Thyroid gland (tissue), 4 donors: ENCODE measurements at places on chromosomes 1 and 21.

GRCh38 chr1:100188617-100189016, 10.6 kb upstream of the LRRC39 start:
- peak; percentile 74 for DNase-seq

DNA sequence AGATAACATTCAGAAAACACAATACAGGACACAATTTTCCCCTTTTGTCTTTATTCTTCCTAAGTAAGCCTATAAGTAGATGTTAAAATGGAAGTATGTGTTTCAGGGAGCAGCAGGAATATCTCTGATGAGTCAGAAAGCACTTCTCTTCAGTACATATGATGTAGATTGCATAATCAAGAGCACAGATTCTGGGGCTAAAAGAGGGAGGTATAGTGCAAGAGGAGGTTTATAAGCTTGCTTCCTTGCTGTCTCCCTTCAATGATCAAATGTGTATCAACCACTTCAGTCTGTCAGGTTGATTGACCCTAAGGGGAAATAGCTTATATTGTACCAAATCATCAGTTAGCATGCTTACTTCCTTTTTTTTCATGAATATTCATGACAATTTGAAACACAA, 822.8 kb downstream of the BRINP3 start:
- no peak for DNase-seq

DNA sequence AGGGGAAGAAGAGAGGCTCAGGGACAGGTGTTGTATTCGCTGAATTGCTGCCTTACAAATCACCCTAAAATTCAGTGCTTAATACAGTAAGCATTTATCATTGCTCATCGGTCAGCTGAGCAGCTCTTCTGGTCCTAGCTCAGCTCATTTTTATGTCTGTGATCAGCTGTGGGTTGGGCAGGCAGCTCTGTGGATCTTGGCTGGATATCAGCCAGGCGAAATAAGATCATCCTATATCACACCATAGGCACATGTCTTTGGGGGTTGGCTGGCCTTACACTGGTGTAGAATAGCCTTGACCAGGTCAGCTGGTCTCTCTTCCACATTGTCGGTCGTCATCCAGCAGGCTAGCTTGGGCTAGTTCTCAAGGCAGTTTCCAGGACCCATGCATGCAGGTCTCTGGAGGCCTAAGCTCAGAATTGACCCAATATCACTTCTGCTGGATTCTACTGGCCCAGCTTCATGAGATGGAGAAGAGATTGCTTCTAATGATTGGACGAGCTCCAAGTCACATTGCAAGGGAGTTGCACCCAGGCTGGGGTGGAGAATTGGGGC, 448.6 kb downstream of the KIF26B start:
- DNase-seq: no peak

DNA sequence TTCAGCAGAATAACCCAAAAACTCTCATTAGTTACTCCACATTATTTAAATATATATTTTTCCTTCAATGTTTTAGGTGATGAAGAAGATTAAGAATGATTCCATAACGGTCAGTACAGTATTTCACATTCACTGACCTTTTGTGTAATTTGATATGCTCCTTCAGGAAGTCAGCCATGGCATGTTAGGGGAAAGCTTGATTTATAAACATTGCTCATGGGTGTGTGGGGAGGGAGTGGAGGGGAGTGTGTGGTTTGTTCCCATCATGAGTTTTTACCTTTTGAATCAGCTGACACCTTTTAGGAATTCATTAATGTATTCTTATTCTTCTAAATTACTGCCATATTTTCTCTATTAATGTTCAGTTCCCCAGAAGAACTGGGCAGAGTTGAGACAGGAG, 240.2 kb downstream of the ATG4C start:
- DNase-seq: no peak

- no peak for DNase-seq
These were observed 9.1 kb upstream of the EXO1 start for GRCh38 chr1:241838897-241839296.

- no peak for DNase-seq
These were observed 56.6 kb downstream of the FGGY start for GRCh38 chr1:59353453-59353852.

DNA sequence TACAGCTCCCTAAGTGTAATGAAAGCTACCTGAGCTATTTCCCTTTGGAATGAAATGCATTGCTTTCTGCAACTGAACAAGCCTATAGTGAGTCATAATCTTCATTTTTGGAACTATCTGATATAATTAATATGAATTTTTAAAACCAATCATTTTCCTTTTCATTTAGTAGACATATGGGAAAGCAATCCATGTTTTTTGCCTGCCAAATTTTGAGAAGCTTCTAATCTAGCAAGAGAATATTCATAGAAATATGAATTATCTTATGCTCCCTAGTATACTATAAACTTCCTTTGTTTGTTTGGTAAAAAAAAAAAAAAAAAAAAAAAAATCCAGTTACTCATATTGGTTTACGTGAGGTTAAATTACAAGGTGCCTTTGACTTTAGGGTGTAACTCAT, 68.3 kb downstream of the PLPPR4 start:
- DNase-seq: no peak

GRCh38 chr1:155241069-155241679, 14.1 kb downstream of the ENTREP3 start:
- peak; percentile 71 for DNase-seq

- no peak for DNase-seq
These were observed 157.4 kb upstream of the L1TD1 start for GRCh38 chr1:62037274-62037673.

DNA sequence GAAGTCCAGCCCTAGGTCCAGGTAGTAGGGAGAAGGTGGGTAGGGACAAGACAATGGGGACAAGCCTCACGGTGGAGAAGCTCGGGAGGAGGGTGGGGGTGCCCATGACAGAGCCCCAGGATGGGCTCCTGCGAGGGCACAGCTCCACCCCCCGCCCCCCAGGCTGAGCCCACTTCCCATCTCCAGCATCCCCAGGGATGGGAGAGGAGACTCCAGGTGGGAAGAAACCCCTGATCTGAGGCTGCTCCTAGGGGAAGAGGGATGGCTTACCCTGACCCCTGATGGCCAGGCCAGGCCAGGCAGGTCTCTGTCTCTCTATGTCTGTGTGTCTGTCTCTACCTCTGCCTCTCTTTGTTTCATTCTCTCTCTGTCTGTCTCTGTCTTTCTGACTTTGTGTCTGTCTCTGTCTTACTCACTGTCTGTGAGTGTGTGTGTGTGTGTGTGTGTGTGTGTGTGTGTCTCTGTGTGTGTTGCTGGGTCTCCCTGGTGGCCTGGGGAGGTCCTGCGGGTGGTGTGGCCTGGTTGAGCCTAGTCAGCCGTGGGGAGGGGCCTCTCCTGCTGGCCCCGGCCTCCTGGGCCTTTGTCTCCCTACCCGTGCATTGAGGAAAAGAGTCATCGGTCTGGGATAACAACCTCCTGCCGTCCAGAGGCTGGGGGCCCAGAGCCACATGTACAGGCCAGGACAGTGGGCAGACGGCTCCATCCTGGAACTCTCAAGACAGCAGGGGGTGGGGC, 45.7 kb downstream of the WNT9A start:
- no peak for DNase-seq

DNA sequence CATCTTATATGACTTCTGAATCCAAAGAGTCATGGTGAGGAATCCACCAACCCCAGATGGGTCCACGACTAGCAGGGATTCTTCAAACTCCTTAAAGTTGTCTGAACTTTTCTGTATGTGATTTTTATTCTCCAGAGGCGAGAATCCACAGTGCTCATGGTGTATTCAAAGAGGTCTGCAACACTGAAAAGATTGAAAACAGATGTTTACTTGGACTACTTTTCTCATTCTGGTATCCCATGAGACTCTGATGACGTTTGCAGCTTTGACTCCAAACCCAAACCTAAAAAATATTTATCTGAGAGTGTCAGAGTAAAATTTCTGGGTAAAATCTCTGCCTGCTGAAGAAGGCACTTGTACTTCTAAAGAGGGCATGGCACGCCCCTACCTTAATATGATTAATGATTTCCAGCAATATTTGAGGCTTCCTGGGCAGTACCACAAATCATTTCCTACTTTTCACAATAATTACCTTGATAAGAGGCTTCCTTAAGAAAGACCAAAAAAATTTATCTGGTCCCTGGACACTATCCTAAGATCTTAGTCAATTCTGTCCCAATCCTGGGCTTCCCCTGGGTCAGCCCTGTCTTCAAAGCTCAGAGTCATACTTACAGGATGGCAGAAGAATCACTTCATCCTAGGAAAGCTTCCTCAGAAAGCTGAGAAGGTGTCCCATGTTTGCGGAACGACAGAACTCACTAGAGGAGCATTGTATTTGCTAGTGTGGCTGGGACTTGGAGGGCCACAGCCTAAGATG, 76.5 kb upstream of the MAP10 start:
- no peak for DNase-seq

DNA sequence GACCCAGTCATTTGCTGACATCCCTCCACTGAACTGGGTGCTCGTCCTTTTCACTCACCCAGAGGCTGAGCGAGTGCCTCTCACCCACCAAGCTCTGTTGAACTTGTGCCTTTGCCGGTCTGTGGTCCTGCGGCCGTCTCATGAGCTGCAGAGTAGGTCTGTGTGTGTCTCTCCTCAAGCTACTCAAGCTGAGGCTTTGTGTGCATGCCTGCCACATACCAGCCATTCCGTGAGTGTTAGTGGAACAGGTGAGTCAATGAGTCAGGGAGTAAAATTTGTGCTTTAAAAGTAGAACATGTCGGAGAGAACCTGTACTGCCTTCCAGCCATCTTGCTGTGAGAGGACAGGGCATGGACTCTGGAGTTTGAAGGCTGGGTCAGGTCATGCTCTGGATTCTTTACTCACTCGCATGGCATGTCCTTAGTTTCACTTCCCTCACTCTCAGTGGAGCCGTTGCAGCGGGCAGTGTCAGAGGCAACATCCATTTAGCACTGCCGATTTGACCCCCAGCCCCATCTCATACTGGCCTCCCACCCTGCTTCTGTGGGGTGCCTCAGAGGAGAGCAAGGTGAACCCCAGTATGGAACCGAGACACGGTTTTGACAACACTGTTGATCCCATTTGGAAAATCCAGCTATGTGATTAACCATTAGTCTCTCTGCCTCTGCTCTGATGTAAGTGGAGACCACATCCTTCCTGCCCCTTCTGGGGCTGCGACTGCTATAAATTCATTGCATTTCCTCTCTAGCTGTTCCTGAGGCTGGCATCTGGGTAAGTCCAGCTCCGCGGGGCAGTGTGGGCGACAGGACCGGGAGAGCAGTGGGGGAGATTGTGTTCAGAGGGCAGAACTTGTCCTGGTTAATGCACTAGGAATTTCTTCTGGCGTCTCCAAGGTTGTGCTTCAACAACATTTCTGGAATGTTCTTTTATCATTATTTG, at the start of gene NLRP3:
Gene NLRP3, plus strand, starts transcription at position 751 of the 939 bp plus-strand sequence. CDS start 2,628 bp downstream, outside the sequence.
- no peak for DNase-seq

- no peak for DNase-seq
These were observed at the start of gene NPHS2 for GRCh38 chr1:179575497-179576314. Gene NPHS2, minus strand, starts transcription at chr1:179575948. Its CDS starts 84 bp downstream, at chr1:179575864.

- DNase-seq: no peak
These were observed 310.1 kb downstream of the PAPPA2 start for GRCh38 chr1:176773038-176773437.

GRCh38 chr1:231639819-231640218, 13.2 kb downstream of the DISC1 start:
- no peak for DNase-seq

DNA sequence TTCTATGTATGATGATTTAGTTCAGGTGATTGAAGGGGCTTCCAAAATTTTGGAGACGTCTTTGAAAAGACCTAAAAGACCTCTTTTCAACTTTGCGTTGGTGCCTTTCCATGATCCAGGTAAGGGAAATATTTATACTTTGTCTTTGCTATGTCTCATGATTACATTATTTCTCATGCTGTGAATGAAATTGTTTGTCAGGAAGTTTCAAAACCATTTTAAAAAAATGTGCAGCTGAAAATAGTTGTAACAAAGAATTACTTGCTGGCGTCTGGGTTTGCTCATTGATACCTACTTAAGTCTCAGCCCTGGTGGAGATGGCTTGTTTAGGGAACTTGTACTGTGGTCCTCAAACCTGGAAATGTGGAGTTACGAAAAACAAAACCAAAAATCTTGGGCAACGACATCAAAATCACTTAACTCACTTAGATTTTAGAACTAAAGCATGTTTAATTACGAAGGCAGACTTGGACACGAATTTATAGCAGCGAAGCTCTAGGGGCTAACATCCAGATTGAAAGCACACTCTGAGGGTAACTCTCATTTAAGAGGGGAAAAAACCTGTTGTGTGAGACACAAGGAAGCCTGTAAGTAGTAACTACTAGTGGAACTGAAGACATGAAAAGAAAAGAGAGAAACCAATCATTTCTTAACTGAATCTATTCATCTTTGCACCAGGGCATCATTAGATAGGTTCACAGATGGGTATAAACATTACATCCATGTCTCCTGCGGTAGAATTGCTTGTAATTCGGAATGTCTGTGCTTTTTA, 924 bp downstream of the HMCN1 start:
- no peak for DNase-seq

GRCh38 chr1:236850077-236850979, 55.2 kb downstream of the MTR start:
- no peak for DNase-seq

DNA sequence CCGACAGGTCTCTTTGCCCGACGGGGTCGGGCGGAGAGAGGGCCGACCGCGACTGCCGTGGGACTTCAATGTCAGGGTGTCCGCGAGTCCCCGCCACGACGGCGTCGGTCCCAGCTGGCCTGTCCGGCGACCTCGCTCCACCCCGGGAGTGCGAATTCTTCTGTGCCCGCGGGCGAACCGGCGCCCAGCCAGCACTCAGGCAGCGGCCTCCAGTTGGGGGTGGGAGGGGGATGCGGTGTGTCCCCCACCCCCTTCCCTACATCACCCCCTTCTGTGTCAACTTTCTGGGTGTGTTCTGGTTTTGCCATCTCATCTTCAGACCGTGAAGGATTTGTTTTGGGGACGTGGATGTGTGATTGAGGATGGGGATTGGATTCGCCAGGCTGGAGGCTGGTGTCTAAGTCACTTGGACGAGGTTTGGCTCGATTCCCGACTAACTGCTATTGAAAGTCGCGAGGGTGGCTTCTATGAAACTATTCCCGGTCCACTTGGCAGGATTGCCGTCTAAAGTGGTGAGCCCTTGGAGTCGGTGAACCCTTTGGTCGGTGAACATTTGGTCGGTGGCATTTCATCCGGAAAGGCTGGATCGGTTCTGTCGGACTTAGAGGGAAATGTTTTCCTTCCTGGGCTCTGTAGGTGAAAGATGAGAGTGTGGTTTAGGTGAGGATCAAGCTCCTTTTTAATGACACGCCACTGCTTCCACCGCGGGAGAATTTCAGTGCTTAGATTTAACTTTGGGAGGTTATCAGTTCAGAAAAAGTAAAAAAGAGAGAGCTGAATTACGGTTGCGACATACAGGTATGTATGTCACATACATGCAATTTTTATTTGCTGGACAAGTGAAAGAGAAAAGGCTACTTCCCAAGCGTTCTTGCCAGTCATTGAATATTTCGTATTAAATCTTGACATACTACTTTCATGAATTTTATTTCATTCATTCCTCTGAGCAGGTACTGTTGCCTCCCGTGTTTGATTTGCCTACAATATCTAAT, 771 bp downstream of the ABCD3 start:
- peak; percentile 87 for DNase-seq
